Right cardiac atrium (tissue), 5 donors: ENCODE measurements at places on chromosomes 7 and 10. TPM values are rescaled to one million over a fixed set of nuclear protein-coding genes. Genes with fewer than 3 reads are reported as not detected.

Gene EN2
- 0.16 TPM for polyA plus RNA-seq

Gene MACC1
- polyA plus RNA-seq, result under 0.01 TPM

Gene COBL
- polyA plus RNA-seq, result 27.0 TPM

Gene CYP3A4
- polyA plus RNA-seq, result 0.16 TPM

- DNase-seq, result peak; percentile 61
Measured at GRCh38 chr10:86520871-86521677, 518 bp downstream of the WAPL start.

DNA sequence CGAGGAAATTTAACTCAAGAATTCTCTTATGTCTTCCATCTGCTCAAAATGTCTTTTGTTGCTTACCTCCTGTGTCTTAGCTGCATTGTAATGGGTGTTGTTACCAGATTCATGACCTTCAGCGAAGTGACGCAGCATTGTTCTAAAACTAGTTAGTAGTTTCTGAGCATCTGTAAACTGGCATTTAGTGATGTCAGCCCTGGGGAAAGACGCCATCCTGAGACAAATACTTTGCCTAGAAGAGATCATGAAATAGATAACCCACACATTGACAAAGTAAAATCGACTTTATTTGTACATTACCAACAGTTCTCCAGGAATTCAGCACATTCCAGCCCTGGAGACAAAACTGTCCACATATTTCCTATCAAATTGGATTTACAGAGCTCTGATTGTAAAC, 87.8 kb downstream of the GPAM start:
- no peak for DNase-seq

- DNase-seq, result no peak
Measured at GRCh38 chr7:22895140-22895827, 72.6 kb upstream of the TOMM7 start.

- no peak for DNase-seq
Measured at GRCh38 chr10:24574161-24574560, 149.5 kb downstream of the ARHGAP21 start.

DNA sequence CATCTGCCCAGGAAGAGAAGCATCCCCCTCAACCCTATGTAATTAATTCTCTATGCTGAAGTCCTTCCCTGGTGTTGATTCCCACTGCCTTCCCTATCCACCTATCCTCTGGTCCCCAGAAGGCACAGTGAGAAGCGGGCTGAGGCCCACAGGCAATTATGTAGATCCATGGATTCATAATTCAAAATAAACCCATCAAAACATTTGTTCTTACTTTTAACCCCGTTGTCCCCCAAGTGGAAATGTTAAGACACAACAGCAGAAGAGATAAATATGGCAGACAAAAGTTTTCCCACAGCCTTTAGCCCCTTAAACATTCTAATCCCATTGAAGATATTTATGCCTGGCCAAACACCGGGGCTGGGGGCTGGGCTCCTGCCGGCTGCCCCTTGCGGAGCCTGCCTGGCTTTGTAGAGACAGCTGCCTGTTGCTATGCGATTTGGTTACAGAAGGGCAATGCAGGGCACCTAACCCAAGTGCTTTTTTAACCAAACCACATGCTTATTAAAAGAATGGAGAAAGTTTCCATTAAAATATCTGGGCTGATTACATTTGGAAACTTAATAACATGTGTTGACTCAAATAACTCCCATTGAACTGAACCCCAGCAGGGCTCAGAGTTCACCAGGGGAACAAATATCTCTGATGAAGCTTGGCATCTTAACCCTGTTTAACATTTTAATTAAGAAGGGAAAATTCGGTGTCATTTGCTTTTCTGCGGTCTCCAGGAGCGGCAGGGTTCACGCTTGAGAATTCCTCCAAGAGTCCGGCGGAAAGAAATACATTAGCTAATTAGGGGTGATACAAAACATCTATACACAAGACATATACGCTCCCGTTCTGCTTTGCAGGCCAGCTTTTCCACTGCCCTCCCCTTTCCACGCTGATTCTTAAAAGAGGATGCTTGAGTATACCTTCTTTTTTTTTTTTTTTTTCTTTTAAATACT, 110.8 kb upstream of the FGFR2 start:
- no peak for DNase-seq

- peak; percentile 64 for DNase-seq
Measured at GRCh38 chr10:73773152-73773879, 8.5 kb upstream of the CHCHD1 start.
